H9 (cell line): ENCODE measurements at places on chromosomes 13 and 19.

DNA sequence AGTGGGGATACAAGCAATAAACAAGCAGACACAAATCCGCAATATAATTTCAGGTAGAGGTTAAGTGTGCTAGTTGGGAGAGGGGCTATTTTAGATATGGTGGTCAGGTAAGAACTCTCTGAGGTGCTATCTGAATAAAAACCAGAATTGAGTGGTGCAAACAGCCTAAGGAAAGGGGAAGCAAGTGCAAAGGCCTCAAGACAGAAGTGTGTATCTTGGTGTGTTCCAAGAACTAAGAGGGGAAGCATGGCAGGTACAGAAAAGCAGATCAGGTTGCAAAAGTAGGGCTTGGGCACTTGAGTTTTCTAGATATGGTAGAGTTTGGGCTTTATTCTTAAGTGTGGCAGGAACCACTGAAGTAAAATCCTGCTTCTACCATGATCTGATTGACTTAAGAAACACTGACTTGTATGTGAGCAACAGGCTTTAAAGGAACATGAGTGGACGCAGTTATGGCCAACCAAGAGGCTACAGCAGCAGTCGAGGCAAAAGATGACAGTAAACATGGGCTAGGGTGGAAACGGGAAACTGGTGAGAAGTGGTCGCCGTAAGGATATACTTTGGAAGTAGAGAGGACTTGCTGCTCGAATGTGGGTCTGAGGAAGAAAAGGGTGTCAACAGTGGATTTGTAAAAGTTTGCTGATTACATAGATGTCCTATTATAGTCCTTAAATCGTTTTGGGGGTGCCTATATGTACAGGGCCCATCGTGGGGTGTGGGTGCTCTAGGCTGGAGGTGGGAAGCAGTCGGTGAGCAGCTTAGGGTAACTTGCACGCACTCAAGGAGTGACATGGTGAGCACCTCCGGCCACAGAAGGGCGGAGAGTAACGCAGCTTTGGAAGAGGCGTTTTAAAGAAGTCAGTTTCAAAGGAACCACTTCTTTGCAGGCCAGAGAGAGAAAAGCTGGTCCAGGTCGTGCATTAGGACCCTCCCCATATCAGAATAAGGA, 677 bp downstream of the TGDS start:
- peak; percentile 45 for DNase-seq

- no peak for DNase-seq
These were observed 10.4 kb downstream of the CTU1 start for GRCh38 chr19:51097796-51098195.

GRCh38 chr13:102207680-102208342, 194.0 kb downstream of the FGF14 start:
- no peak for DNase-seq

DNA sequence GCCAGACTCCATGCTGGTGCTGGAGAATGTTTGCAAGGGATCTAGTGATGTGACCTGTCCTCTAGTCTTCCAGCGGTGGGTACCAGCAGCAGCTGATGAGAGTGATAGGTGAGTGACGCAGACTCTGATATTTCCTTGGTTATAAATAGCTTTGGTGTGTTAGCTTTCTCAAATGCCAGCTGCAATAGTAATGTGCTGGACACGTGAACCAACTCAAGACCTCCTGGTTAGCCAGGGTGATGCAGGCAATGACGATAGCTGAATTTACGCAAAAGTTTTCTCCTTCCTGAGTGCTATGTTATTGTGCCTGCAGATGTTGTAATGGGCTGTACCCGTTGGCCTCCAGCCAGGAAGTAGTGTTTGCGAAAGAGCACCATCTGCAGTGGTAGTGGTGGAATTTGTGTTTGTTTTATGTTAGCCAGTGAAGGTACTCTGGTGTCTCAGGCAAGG, 129.5 kb downstream of the CYSLTR2 start:
- no peak for DNase-seq
